ENCODE measurements at places on chromosomes 7 and 10.

DNA sequence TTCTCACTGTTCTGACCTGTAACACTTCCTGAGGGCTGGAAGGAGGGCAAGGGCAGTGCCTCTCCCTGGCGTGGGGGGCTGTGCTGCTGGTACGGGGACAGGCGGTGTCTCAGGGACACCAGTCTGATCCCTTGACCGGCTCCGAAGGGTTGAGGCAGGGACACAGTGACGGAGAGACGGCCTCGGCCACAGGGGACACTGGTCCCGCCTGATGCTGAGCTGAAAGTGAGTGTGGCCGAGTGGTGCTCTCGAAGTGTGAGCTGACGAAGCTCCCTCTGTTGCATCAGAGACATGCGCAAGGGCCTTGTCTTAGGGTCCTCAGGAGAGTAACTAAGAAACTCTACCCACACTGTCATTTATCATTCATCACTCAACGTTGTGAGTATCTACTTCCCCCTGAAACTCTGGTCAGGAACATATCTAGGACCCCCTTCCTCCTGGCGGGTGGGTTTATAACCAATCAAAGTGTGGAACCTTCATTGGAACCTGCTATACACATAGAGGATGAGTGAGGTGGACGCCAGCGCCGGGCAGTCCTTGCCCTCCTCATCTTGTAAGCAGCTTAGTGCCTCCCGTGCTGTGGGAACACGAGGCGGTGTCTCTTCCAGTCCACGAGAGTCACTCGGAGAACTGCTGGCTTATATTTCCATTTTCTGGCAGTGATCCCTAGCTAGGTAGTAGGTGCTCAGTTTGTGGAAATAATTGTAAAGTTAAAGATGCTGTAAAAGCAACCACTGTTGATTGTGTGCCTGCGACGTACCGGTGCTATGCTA is 283.1 kb downstream of the DNAJB6 start:
- no peak for DNase-seq

DNA sequence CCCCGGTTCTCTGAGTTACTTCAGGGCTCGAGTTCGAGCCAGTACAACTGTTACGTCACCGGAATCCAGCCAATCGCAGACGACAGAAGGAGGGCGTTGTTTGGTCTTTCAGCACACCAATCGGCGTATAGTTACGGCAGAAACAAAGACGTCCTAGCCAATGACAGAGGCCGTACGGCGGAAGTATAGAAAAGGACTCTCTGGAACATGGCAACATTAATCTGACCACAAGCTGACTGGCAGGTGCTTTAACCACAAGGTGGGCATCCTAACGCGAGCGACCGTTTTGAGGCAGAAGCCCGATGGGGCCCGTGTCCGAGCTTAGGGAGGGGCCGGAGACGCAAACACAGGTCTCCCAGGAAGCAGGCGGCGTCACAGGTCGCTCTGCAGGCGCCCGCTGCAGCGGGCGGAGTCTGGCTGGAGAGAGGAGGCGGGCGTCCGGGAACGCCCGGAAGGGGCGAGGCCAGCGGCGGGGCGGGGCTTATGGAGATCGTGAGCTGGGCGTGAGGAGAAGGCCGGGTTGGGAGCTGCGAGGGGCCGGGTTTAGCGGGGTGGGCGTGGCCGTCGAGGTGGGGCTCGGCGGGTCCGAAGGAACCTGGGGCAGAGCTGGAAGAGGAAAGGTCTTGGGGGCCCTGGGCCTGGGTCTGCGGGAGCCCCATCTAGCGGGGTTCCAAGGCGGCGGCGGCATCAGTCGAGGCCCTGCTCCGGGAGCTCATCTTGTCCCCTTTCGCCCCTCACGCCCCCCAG is at the start of gene MOSPD3:
TSS of gene MOSPD3 (plus strand) at position 558 of the 747 bp plus-strand sequence. CDS start 252 bp downstream, outside the sequence.
- DNase-seq: peak; percentile 98

- DNase-seq: no peak
Observed at GRCh38 chr7:97844036-97844435, 28.2 kb downstream of the ASNS start.

GRCh38 chr7:69732203-69732602 is 133.9 kb downstream of the AUTS2 start:
- DNase-seq: no peak

DNA sequence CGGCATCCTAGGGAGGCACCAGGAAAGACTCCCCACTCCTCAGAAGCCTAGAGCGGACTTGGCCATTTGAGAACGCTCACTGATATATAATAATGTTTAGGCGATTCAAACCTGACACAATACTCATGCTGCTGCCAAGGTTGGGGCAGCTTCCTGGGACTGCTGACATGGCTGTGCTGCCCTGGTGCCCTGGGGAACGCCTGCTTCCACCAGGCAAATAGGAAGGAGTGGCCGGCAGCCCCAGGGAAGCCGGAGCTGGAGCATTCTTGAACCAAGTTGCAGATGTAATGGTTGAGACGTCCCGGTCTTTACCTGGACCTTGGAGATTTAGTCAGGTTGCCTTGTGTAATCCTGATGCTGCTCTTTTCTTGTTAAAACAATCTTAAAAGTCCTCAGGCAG is 8.8 kb downstream of the GDF10 start:
- no peak for DNase-seq

DNA sequence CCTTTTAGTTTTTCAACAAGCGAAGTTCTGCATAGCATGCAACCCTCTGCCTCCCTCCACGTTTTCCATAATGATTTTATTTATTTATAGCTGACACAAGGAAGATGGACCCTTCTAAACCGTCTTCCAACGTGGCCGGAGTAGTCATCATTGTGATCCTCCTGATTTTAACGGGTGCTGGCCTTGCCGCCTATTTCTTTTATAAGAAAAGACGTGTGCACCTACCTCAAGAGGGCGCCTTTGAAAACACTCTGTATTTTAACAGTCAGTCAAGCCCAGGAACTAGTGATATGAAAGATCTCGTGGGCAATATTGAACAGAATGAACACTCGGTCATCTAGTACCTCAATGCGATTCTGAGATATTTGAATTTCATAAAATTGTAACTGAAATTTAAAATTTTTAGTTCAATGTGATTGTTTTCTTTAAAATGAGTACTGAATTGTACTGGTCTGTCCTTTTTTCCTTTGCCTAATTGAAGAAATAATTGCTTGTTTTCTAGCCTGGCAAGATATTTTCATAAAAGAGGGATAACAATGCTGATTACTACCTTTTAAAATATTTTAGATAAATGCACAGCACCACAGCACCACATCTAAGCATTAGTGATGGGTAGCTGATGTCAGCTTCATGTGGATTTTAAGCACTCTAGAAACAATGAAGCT is 41.5 kb upstream of the SLC39A12 start:
- no peak for DNase-seq

DNA sequence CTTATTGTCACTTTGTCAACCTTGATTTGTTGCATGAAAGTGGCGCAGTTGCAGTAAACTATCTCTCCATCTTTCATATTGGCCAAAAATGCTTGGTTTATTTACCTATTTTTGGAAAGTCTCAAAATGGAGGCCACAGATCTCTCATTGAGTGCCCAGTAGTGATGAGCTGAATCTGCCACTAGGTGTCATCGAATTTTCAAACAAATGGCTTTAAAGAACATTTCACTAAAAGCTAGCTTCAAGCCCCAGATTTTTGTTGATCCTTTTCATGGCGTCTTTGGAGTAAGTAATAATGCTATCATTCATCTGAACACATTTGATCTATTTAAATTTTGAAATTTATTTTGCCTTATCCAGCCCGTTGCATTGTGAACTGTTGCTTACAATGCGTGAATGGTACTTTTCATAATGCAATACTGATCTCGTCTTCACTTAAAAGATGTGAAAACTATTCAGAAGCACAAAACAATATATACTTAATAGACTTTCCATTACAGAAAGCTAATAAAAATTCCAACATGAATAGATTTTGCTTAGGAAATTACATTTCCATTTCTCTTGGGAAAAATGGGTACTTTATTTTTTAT is 236.2 kb downstream of the DNAJB9 start:
- DNase-seq: no peak

DNA sequence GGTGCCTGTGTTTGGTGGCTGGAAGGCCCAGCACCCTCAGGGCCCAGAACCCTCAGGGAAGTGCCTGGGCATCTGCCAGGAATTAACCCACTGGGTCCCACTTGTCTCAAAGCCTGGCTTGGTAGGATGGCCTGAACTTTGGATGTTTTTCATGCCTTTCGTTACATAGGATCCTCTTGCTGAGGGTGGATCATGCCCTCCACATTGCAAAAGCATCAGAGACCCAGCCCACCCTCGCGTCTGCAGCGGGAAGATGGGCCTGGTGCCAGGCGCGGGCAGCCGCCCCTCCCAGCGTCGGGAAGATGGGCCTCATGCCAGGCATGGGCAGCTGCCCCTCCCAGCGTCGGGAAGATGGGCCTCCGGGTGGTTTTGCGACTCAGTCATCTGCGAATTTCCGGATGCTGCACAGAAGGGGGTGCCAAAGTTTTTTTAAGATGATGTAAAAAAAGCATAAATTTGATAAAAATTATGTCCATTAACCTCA is 51.9 kb upstream of the PRKAR1B start:
- no peak for DNase-seq

DNA sequence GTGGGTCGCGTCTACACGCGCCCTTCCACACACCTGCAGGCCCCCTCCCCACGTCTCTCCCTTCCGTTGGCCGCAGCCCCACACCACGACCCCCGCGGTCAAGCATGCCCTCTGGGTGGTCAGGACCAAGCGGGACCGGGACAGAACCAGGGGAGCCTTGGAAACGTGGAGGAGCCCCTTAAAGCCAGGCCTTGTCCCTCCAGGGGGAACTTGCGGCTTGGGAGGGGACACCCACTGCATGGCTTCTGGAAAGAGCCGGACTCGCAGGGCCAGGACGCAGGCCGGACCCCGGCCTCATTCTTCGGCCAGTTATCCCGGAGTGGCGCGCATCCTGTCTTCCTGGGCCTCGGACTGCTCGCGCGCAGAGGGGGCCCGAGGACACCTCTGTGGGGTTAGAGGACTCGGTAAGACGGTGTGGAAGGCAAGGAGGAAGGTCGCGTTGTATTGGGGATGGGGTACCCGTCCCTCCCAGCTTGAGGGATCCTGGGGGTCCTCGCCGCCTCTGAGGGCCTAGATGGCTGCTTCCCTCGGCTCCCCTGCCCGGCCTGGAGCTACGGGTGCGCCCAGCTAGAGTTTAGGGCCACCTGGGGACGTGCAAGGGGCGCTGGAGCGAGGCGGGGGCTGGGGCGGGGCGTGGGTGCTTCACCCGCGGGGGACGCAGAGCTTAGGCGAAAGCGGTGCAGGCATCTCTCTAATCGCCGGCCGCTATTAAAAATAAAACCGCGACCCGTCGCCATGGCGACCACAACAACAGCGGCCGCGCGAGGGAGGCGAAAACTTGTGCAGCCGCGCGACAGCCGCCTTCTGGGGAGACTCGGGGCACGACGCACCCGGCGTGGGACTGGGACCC is 1.8 kb upstream of the PDGFA start:
- peak; percentile 41 for DNase-seq

GRCh38 chr7:150568714-150569113 is 1.5 kb downstream of the GIMAP4 start:
- no peak for DNase-seq

- no peak for DNase-seq
Observed at GRCh38 chr7:105800849-105801534, 75.4 kb downstream of the ATXN7L1 start.

DNA sequence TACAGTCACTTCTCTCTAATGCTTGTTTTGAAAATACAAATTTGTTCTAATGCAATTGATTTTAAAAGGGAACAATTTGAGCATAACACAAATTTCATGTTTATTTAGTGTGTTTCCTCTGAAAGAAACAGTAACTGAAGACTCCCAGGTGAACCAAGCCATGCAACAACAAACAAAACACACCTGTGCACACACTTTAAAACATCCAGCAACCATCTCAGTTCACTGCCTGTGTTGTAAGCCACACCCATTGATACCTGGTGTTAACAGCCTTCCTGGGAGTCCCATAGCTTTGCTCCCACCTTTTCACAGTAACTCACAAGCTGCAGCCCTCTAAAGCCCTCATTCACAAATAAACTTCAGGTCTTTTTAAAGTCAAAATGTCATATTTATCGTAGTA is 89.3 kb downstream of the DOCK4 start:
- no peak for DNase-seq

DNA sequence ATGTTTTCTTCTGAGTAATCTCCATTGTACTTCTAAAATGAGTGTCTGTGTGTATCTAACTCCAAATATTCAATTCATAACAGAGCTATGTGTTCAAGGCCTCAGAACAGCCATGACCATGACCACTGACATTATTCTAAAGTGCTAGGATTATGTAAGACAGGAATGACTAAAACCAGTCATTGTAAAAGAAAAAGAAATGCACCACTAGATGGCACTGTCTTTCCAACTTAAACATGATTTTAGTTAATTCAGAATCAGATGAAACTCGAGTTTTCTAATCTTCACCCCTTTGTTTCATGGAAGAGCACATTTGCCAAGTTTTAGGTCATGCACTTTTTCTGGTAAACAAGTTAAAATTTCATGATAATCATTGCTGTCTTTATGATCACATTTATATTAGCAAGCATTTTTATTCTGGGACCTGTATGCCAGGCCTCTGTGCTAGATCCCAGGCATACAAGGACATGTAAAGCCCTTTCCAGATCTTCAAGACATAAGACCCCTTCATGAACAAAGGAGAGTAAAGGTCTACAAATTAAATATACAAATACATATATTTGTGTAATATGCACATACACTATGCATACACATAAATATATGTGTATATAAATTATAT is 26.1 kb upstream of the RSU1 start:
- no peak for DNase-seq

- DNase-seq: no peak
Observed at GRCh38 chr10:15137036-15137359, 31.5 kb downstream of the NMT2 start.

DNA sequence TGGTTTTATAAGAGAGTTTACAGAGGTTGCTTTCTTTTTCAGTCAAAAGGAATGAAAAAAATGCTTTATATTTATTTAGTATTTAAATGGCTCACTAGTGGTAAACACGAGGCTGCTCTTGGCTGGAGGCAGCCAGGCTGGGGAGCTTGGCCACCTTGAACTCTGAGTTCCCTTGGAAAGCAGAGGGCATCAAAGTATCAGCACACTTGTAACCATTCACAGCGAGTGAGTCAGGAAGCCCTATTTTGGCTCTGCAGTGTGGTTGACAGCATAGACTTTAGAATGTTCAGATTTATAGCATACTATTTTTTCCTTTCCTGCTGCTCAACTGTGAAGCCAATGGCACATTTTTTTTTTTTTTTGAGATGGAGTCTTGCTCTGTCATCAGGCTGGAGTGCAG is 51.6 kb downstream of the CYCS start:
- DNase-seq: no peak

DNA sequence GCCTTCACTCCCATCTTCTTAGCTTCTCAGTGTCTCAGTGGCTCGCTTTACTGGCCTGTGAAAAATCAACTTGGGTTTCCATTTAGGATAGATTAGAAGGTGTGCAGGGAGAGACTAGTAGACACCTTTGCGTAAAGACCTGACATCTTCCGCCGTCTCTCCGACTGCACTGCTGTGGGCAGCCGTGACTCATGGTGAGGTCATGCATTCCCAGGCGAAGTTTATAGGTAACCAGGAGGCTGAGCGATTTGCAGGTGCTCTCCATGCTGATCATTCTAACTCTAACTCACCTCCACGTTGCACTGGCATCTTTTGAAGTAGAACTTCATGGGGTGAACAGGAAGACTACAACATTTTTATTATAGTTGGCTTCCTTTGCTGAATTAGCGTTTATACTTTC is 68.0 kb upstream of the ZNF438 start:
- no peak for DNase-seq

GRCh38 chr7:115749924-115750323 is 280.6 kb downstream of the TFEC start:
- no peak for DNase-seq

GRCh38 chr7:153470004-153470671 is 582.1 kb upstream of the DPP6 start:
- DNase-seq: no peak

- DNase-seq: no peak
Observed at GRCh38 chr10:103556383-103557007, 63.0 kb downstream of the NEURL1 start.

GRCh38 chr10:31413325-31413724 is 94.3 kb downstream of the ZEB1 start:
- no peak for DNase-seq

All from memory B cell (primary cell).